ENCODE measurements at places on chromosomes 16 and 17.
A peak's percentile ranks its signal among the peaks of the same experiment; 100 is the strongest.

GRCh38 chr17:45222289-45222995, 757 bp downstream of the FMNL1 start:
- no peak for DNase-seq

- no peak for DNase-seq
Observed at GRCh38 chr17:58337210-58337599, 8.6 kb upstream of the TSPOAP1 start.

DNA sequence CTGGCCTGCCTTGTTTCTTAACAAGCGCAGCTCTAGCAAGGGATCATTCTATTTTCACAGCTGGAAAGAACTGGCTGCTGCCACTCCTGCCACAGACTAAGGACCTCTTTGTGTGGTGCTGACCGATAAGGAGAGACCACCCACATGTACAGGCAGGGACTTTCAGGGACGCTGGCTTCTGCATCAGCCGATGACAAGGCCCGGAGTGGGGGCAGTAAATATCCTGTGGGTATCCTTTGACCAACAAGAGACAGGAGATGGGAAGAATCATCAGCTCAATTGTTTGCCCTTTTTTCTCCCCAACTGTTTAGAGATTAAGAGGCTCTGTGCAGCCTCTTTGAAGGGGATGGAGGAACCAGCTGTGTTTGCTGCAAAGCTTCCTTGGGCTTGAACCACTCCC, 9.2 kb upstream of the ITPRIPL2 start:
- DNase-seq: no peak

DNA sequence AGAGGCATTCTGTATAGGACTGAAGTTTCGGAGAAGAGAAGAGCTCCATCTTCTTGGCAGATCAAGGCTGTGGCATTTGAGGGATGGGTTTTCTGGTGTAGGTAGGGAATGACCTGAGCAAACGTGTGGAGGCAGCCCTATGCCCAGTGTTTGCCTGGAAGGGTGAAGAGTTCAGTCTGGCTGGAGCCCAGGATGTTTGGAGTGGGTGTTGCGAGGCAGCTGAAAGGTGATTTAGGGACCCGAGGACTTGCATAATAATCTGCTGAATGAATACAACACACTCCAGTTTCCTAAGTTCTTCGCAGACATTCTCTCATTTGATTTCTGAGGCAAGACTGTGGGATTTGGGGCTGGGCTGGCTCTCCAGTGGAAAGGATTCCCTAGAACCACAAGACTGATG, 186.2 kb downstream of the CYLD start:
- DNase-seq: no peak

GRCh38 chr17:76036497-76037261, 9.6 kb upstream of the EVPL start:
- DNase-seq: no peak

- no peak for DNase-seq
Observed at GRCh38 chr16:31916056-31916488, 42.5 kb downstream of the ZNF267 start.

GRCh38 chr17:79077587-79077986, 3.0 kb downstream of the ENGASE start:
- DNase-seq: no peak

DNA sequence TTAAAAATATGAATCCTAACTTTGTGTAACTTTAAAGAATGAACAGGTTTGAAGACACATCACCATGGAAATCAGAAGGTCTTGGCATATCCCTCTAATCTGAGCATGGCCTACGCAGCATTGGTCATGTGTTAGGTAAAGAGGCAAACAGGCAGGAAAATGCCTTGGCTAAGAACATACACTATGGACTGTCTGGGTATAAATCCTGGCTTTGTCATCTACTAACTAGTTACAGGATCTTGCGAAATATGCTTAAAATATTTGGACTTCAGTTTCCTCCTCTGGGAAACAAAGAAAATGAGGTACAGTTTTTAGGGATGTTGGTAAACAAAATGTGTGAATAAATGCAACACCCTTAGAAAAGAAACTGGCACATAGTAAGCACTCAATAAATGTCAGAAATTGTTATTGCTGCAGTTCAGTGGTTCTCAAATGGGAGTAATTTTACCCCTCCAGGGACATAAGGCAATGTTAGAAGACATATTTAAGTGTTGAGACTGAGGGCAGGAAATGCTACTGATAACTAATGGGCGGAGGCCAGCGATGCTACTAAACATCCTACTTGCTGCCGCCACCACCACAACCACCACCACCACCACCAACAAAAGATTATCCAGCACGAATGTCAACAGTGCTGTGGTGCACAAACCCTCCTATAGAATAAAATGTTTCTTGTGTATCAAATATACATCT, 770.8 kb upstream of the SOX9 start:
- no peak for DNase-seq

- no peak for DNase-seq
Observed at GRCh38 chr17:50186661-50187393, 14.6 kb downstream of the COL1A1 start.

DNA sequence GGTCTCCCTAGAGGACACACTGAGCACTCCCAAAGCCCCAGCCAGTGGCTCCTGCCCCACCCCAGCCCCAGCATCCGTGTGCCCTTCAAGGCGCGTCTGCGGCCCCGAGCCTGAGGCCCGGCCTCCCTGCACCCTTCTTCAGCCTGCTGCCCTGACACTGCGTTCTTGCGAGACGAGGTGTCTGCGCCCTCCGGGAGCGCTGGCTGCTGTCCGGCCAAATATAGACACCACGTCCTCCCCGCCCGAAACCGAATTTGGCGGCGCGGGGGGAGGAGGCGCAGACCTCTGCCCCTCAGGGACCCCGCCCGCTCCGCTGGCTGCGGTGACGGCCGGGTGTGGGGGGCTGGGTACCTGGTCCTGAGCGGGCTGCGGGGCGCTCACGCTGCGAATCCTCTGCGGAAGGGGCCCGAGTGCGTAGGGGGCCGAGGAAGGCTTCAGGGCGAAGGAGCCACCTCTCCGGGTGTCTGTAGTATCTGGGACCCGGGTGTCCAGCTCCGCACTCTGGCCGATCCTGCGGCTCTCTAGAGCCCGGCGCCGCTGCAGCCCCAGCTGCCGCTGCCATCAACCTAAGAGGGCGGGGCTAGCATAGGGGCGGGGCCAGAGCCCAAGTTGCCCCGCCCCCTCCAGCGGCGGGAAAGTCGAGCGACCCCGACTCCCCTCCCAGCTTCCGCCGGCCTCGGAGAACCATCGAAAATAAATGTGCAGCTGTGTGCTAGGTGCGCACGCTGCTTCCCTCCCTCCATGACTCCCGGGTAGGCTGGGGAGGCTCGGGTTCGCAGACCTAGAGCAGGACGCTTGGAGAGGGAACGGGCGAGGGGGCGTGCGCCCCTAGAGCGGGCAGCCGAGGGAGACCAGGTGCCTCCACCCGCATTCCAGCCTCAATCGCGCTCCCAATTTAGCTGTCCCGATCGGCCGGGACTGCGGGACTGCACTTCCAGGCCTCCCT, at the start of gene CORO6:
TSS of gene CORO6 (minus strand) at position 576 of the 946 bp plus-strand sequence. CDS start 1,491 bp downstream, outside the sequence.
- DNase-seq: peak; percentile 64

DNA sequence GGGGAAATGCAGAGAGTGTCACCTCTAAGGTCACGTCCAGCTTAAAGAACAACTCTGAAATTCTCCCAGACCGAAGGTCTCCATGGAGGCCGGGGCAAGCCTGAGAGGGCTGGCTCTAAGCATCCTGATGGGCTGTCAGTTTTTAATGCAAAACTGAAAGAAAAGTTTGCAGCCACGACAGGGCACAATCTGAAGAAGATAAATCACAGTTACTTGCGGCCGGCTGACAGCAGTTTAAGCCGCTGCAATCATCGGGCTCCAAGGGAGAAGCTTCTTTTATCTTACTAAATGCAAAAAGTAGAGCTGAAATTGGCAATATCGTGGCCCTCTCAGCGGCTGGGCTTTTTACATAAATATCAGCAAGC, 168.8 kb downstream of the CYLD start:
- DNase-seq: no peak

GRCh38 chr16:56583351-56584168, 5.8 kb upstream of the MT3 start:
- DNase-seq: no peak

DNA sequence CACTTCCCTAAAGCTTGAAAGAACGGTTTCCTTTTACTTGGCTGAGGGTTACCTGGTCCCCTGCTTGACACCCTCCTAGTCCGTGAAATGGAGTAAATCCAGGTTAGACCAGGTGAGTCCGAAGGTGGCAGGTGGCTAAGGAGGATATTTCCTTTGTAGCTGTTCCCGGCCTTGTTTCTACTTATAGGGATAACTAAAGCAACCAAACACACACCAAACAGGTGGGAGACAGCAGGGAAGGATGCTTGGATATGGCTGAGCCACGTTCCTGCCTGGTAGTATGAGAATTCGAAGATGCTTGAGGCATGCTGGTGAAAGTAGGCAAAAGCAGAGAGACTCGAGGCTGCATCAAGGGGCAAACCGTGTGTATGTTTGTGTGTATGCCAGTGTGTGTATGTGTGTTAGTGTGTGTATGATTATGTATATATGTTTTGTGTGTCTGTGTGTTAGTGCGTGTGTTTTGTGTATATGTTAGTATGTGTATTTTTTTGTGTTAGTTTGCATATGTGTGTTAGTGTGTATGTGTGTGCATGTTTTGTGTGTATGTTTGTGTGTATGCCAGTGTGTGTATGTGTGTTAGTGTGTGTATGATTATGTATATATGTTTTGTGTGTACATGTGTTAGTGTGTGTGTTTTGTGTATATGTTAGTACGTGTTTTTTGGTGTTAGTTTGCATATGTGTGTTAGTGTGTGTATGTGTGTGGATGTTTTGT, 28.9 kb downstream of the RBFOX1 start:
- no peak for DNase-seq

- no peak for DNase-seq
Observed at GRCh38 chr17:76848670-76849069, 19.5 kb upstream of the MGAT5B start.

DNA sequence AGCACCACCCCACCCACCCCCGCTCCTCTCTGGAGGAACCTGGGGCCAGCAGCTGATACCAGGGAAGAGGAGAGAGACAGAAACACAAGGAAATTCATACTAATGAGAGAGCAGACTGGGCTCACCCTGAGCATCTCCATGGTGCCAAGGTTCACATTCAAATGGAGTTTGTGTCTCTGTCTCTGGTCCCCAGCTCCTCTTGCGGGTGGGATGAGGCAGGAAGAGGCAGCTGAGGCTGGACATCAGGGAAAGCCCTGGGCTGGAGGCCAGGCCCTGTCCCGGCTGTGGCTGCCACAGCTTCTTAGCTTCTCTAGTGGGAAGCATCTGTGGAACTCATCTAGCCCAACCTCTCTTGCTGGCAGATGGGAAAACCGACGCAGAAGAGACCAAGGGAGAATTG, 121.5 kb downstream of the SDK2 start:
- no peak for DNase-seq

GRCh38 chr16:22648941-22649340, 138.2 kb downstream of the NPIPB5 start:
- no peak for DNase-seq

GRCh38 chr16:67339453-67339852, 12.8 kb downstream of the LRRC36 start:
- no peak for DNase-seq

DNA sequence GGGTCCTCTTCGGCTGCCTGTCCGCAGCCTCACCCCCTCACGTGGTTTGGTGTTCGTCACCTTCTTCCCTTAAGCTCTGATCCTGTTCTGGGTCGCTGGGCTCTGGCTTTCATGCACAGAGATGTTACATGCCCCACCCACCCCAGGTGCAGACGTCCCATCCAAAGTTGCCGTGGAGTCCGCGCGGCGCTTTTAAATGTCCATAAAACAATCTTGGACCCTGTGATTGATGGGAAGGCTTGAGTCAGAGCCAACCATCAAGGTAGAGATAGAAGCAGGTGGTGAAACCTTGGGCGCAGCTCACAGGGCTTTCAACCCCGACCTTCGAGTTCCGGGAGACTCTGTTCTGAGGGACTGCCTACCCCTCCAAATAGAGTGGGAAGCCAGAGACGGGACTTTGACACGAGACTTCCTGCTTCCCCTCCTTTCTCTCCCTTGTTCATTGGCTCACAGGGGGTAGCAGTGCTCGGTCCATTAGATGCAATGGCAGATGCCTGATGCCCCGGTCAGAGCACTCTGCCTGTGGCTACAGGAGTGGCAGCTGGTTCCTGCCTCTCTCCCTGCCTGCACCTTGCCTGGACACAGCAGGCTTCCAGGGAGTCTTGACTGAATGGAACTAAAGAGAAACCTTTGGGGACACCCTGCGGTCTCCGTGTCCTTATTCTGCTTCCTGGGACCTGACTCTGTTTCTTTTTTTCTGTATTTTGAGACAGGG, 4.0 kb downstream of the ENGASE start:
- DNase-seq: no peak

- no peak for DNase-seq
Observed at GRCh38 chr17:11326492-11326891, 85.5 kb downstream of the SHISA6 start.

DNA sequence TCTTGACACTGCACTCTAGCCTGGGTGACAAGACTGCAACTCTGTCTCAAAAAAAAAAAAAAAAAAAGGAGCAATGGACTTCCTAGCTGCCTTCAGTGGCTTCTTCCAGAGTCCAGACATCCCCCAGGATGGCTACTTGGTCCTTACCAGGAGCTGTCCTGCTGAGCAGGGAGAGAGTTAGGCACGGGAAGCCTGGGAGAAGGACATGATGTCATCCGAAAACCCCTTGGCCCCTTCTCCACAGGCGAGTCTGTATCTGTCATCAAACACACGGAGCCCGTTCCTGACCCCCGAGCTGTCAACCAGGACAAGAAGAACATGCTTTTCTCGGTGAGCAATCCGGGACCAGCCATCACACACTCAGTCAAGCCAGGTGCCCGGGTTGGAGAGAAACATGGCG, 8.7 kb downstream of the ATP2A1 start:
- no peak for DNase-seq

DNA sequence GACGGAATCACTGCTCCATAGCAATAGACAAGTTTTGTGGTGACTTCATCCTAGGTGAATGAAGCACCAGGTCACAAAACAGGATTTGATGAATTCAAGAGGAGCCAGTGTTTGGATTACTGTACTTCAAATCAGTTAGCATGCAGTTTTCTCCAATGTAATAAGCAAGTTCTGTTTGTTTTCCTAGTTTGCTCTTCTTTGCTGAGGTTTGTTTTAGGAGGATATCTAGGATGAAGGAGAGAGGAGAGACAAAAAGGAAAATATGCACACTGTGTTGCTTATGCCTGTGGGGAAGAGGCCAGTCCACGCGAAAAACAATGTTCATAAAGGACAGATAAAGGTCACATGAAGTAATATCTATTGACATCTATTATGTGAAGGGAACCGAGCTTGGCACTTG, 9.0 kb downstream of the KRT37 start:
- DNase-seq: no peak

GRCh38 chr16:58638148-58639036, 8.8 kb upstream of the CNOT1 start:
- no peak for DNase-seq

GRCh38 chr16:2857451-2858244, at the start of gene PRSS22:
Gene PRSS22, minus strand, starts transcription at chr16:2858170. Its CDS starts 66 bp downstream, at chr16:2858104.
- no peak for DNase-seq

GRCh38 chr17:55462711-55463110, 41.1 kb upstream of the MMD start:
- DNase-seq: no peak

GRCh38 chr16:4597174-4597573, 17.5 kb downstream of the UBALD1 start:
- DNase-seq: no peak
